A172 (cell line): ENCODE measurements at places on chromosomes 6 and 20. TPM values are rescaled to one million over a fixed set of nuclear protein-coding genes. Genes with fewer than 3 reads are reported as not detected.

Gene LAMA4
- 7.4 and 11.5 TPM in 2 replicates for total RNA-seq

Gene TAF8
- 14.5 and 20.4 TPM in 2 replicates for total RNA-seq

Gene ADISSP
- total RNA-seq, result 108 and 110 TPM in 2 replicates

Gene TMEM181
- total RNA-seq, result 24.1 and 25.5 TPM in 2 replicates

Gene DNAJC5
- total RNA-seq, result 48.1 and 50.2 TPM in 2 replicates

Gene SLC13A3
- not detected in 2 replicates for total RNA-seq

Gene KHDRBS2
- total RNA-seq, result not detected in 2 replicates

Gene CLIC1
- total RNA-seq, result 927 and 1,153 TPM in 2 replicates

Gene WFDC10B
- total RNA-seq, result 0.98 TPM in 1 of 2 replicates, not detected in the other

Gene FAM209B
- total RNA-seq, result not detected in 2 replicates

Gene OR2J3
- total RNA-seq, result not detected in 2 replicates

Gene BEND3
- total RNA-seq, result 2.3 and 3.5 TPM in 2 replicates

Gene WFDC8
- total RNA-seq, result not detected in 2 replicates

Gene TCP11
- total RNA-seq, result not detected in 2 replicates

Gene SIRPB1
- total RNA-seq, result 0.55 and 0.74 TPM in 2 replicates

Gene STMND1
- 0.22 TPM in 1 of 2 replicates, not detected in the other for total RNA-seq

Gene MCHR2
- total RNA-seq, result 0.14 TPM in 1 of 2 replicates, not detected in the other

Gene FNDC11
- total RNA-seq, result 1.8 and 2.9 TPM in 2 replicates

Gene VGLL2
- not detected in 2 replicates for total RNA-seq

Gene MYT1
- 2.4 TPM in 2 replicates for total RNA-seq

Gene EPB41L1
- total RNA-seq, result 32.2 and 43.2 TPM in 2 replicates

Gene CLDN20
- not detected in 2 replicates for total RNA-seq

Gene ESR1
- 0.02 TPM in 1 of 2 replicates, not detected in the other for total RNA-seq

Gene ARID1B
- 13.8 and 14.4 TPM in 2 replicates for total RNA-seq

Gene PLCB4
- 22.7 and 26.8 TPM in 2 replicates for total RNA-seq

Gene SRSF12
- 0.10 and 0.34 TPM in 2 replicates for total RNA-seq

Gene C6orf163
- 0.31 and 0.72 TPM in 2 replicates for total RNA-seq

Gene NRSN1
- not detected in 2 replicates for total RNA-seq

Gene TBXT
- total RNA-seq, result not detected in 2 replicates

Gene PI16
- 0.74 TPM in 1 of 2 replicates, not detected in the other for total RNA-seq

Gene MED20
- 31.1 and 32.0 TPM in 2 replicates for total RNA-seq

Gene LGSN
- not detected in 2 replicates for total RNA-seq

Gene NKAIN4
- total RNA-seq, result not detected in 2 replicates

Gene C6orf118
- 0.29 TPM in 1 of 2 replicates, not detected in the other for total RNA-seq

Gene RAB32
- 138 and 189 TPM in 2 replicates for total RNA-seq

Gene UBD
- not detected in 2 replicates for total RNA-seq

Gene ACTL10
- not detected in 2 replicates for total RNA-seq
